ENCODE measurements at places on chromosomes 11 and 22. TPM values are rescaled to one million over a fixed set of nuclear protein-coding genes. Genes with fewer than 3 reads are reported as not detected.

Gene OR4D5
- total RNA-seq, result not detected

Gene SMCO4
- total RNA-seq, result 15.0 TPM

Gene JAML
- not detected for total RNA-seq

Gene C22orf31
- total RNA-seq, result not detected

Gene SCUBE1
- total RNA-seq, result not detected

Gene DNAJB7
- not detected for total RNA-seq

Gene OR2AG2
- 0.08 TPM for total RNA-seq

Gene CHRM1
- total RNA-seq, result not detected

Gene MRGPRF
- total RNA-seq, result 2.1 TPM

Gene SLC22A25
- total RNA-seq, result not detected

Gene MAP6
- 1.2 TPM for total RNA-seq

Gene MPZL3
- 0.12 TPM for total RNA-seq

Gene CST6
- total RNA-seq, result 2.8 TPM

Gene APOC3
- total RNA-seq, result not detected

Gene TSSK2
- under 0.01 TPM for total RNA-seq

Gene ACTN3
- under 0.01 TPM for total RNA-seq

Gene CHRNA10
- 1.1 TPM for total RNA-seq

Gene HEPACAM
- total RNA-seq, result not detected

Gene PARVG
- not detected for total RNA-seq

Gene YAP1
- total RNA-seq, result 168 TPM

Gene TRPC6
- total RNA-seq, result under 0.01 TPM

Gene OR8G1
- total RNA-seq, result not detected

All from smooth muscle cell of the coronary artery (primary cell).